MCF 10A (cell line): ENCODE measurements at places on chromosomes 6 and 20. TPM values are rescaled to one million over a fixed set of nuclear protein-coding genes. Genes with fewer than 3 reads are reported as not detected.

- no peak overlapping the region for H3K27ac ChIP-seq
- DNase-seq, result no peak
- no peak overlapping the region for H3K4me3 ChIP-seq
- no peaks in the 10 kb centered on the region for H3K27me3 ChIP-seq
- H3K36me3 ChIP-seq, result peaks cover 32% of the 10 kb centered on the region
- H3K4me1 ChIP-seq, result peaks cover 15% of the 10 kb centered on the region
Observed at GRCh38 chr6:142753196-142753595, 191.8 kb downstream of the HIVEP2 start.

GRCh38 chr6:149385998-149386646 lies 13.9 kb upstream of the SUMO4 start:
- H3K36me3 ChIP-seq, result peaks cover 72% of the 10 kb centered on the region
- peaks cover 10% of the 10 kb centered on the region for H3K4me1 ChIP-seq
- peak overlapping the region; percentile 21 for H3K27ac ChIP-seq
- no peak for DNase-seq

DNA sequence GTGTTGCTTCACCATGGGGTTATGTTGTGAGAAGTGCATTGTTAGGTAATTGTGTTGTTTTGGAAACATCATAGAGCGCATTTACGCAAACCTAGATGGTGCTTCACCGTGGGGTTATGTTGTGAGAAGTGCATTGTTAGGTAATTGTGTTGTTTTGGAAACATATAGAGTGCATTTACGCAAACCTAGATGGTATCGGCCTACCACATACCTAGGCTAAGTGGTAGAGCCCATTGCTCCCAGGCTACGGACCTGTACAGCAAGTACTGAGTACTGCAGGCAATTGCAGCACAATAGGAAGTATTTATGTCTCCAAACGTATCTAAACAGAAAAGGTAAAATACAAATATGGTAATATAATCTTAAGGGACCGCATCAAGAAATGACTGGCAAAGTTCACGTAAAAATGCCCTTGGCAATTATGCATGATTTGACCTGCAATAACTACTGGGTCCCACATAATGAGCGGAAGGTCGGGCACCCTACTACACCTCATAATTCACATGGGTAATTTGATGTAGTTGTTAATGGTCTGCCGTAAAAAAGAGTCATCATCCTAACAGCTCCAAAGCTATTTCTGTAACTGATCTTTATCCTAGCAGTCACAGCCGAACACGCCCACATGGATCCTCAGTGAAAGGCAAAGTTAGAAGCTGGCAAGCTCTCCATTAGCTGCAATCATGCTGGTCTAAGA lies 76.0 kb downstream of the RSPH3 start:
- H3K36me3 ChIP-seq, result peaks cover 7% of the 10 kb centered on the region
- no peak overlapping the region for H3K27ac ChIP-seq
- H3K27me3 ChIP-seq, result no peaks in the 10 kb centered on the region
- DNase-seq, result no peak
- peaks cover 6% of the 10 kb centered on the region for H3K4me1 ChIP-seq

DNA sequence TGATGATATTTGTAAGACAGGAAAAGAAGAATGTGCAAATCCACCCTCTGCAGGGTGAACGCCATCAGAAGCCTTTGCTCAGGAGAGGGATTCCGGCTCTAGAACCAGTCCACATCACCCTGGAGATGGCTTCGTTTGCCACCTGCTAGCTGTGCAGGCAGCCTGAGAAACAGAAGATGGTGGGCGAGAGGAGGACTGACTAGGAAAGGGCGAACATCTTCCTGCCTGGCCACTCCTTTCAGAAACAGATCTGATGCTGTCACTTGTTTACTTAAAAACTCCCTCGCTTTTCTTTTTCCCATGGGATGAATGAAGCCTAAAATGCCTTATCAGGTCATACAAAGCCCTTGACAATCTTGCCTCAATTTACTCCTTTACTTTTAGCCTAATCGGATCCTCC lies 1.2 kb downstream of the PTPRA start:
- peak overlapping the region; percentile 23 for H3K27ac ChIP-seq
- H3K36me3 ChIP-seq, result peaks cover 5% of the 10 kb centered on the region
- no peaks in the 10 kb centered on the region for H3K27me3 ChIP-seq

GRCh38 chr6:106453756-106454367 lies 93.3 kb downstream of the CRYBG1 start:
- no peak overlapping the region for H3K27ac ChIP-seq
- H3K27me3 ChIP-seq, result no peaks in the 10 kb centered on the region
- no peak for DNase-seq
- peaks cover 25% of the 10 kb centered on the region for H3K4me1 ChIP-seq
- H3K36me3 ChIP-seq, result no peaks in the 10 kb centered on the region

DNA sequence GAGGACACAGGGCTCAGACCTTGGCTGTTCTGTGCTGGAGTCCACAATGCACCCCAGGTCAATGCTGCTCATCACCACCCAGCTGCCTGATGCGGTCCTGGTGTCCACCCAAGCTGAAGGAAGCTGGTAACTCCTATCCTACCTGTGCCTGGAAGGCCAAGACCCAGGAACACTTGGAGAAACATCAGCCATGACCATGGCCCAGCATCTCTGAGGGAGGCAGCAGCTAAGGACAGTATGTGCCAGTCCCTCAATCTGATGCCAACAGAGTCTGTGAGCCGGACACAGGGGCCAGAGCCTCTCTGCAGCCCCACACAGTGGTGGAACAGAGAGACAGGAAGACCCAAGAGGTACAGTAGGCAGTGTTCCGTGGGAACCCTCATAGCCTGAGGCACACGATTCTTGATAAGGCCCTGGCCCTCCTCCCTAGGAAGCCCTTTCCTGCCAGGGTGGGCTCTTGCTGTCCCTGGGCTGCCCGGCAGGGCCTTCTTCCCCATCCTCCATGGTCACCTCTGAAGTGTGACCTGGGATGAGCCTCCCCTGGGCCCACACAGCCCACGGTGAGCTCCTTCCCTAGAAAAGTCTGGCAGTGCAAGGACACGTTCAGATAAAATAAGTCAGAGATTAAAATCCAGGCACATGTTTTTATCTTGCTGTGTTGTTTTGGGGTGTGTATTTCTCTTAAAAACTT lies 170.7 kb downstream of the THBS2 start:
- H3K27me3 ChIP-seq, result no peaks in the 10 kb centered on the region
- no peak overlapping the region for H3K27ac ChIP-seq
- H3K36me3 ChIP-seq, result peaks cover 5% of the 10 kb centered on the region
- H3K4me3 ChIP-seq, result no peak overlapping the region
- peaks cover 9% of the 10 kb centered on the region for H3K4me1 ChIP-seq

DNA sequence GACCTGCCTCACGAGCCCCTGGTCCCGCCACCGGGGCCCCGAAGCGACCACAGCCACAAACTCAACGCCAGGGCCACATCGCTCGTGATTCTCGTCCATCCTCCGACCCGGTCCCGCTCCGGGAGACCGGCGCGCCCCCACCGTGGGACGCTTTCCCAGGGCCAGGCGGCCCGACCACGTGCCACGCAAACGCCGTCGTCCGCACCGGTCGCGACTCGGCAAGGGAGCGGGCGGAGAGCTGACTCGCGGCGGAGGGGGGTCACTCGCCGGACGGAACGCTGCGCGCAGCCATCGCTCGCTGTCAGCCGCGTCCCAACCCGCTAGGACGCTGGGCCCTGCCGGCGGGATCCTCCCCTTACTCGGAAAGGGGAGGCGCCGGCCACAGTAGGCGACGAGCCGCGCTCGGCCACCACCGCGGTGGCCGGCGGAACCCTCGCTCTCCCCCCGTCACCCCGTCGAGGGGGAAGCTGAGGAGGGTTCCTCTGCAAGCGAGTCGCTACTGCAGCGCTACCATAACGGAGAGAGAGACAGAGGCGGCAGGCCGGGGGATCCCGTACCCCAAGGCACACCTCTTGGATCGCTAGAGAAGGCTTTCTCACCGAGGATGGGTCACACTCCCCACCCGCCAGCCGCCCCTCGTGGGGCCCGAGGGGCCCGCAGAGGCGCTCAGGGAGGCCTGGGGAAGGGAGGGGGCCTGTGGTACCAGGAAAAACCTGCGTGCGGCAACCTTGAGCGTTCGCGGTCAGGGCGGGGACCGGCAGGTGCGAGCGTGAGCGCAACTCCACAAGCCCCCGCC lies 511.8 kb upstream of the ZNF337 start:
- DNase-seq, result no peak
- no peaks in the 10 kb centered on the region for H3K4me1 ChIP-seq
- H3K27ac ChIP-seq, result no peak overlapping the region

- no peak for DNase-seq
- H3K4me3 ChIP-seq, result no peak overlapping the region
- H3K27ac ChIP-seq, result no peak overlapping the region
Observed at GRCh38 chr6:43801495-43802181, 31.6 kb downstream of the VEGFA start.

DNA sequence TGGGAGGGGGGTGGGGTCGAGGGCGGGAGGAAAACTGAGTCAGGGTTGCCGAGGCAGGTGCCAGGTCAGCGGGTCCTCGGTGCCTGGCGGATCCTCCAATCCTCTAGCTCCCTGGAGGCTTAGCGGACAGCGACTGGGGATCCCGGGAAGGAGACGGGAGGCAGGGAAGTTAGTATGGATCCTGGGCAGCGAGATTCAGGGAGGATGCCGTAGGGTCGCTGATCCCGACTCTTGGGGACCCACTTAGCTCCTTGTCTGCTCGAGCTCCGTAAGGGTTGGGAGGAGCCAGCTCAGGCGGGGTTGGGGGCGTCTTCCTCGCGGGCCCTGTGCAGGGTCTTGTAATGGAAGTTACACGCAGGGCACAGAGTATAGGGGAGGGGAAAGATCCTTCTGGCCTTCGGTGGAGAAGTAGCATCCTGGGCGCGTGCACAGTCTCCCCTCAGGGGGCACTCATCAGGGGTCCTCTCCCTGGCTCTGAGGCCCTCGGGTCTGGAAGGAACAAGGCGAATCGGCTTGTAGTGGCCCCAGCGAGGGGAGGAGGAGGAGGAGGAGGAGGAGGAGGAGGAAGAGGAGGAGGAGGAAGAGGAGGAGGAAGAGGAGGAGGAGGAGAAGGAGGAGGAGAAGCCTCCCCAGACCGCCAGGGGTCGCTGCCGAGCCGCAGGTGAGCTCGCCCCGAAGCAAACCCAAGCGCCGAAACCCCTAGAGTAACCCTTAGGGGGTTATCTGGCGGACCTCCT lies 6.4 kb upstream of the SLC12A5 start:
- no peaks in the 10 kb centered on the region for H3K36me3 ChIP-seq
- H3K27me3 ChIP-seq, result peaks cover 60% of the 10 kb centered on the region
- peak; percentile 59 for DNase-seq
- peak overlapping the region; percentile 29 for H3K4me3 ChIP-seq
- H3K27ac ChIP-seq, result no peak overlapping the region
- H3K4me1 ChIP-seq, result peaks cover 12% of the 10 kb centered on the region

DNA sequence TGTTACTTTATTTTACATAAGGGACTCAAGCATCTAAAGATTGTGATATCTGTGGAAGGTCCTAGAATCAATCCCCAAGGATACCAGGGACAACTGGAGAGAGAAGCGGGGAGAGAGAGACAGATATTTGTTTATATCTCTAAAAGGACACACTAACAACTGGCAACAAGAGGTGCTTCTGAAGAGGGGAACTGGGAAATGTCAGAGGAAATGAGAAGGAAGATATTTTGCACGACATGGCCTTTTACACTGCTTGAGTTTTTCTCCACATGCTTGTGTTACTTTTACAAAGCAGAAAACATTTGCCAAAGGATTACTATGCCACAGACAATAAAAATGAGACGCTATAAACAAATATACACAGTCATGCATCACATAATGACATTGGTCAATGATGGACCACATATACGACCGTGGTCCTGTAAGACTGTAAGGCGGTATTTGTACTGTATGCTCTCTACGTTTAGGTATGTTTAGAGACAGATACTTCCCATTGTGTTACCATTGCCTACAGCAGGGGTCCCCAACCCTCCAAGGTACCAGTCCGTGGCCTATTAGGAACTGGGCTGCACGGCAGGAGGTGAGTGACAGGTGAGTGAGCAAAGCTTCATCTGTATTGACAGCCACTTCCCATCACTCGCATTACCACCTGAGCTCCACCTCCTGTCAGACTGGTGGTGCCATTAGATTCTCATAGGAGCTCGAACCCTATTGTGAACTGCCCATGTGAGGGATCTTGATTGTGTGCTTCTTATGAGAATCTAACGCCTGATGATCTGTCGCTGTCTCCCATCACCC lies 64.6 kb upstream of the PTPN1 start:
- H3K27me3 ChIP-seq, result no peaks in the 10 kb centered on the region
- DNase-seq, result no peak
- no peak overlapping the region for H3K27ac ChIP-seq
- no peak overlapping the region for H3K4me3 ChIP-seq

DNA sequence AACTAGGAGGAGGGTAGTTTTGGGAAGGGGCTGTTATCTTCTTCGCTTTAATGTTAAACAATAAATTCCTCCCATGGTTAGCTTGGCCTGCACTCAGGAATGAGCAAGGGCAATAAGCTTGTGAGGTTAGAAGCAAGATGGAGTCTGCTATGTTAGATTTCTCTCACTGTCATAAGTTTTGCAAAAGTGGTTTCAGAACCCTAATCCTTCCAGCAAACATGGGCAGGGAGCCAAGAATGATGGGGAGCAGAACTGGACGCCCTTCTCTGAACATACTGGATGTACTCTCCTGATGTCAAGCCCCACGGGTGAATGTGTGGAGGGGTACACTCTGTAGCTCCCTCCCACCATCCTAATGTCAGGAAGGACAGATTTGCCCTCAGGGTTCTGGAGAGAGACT lies 22.3 kb downstream of the C6orf163 start:
- H3K4me3 ChIP-seq, result no peak overlapping the region
- no peak overlapping the region for H3K27ac ChIP-seq
- no peak for DNase-seq
- no peaks in the 10 kb centered on the region for H3K36me3 ChIP-seq

DNA sequence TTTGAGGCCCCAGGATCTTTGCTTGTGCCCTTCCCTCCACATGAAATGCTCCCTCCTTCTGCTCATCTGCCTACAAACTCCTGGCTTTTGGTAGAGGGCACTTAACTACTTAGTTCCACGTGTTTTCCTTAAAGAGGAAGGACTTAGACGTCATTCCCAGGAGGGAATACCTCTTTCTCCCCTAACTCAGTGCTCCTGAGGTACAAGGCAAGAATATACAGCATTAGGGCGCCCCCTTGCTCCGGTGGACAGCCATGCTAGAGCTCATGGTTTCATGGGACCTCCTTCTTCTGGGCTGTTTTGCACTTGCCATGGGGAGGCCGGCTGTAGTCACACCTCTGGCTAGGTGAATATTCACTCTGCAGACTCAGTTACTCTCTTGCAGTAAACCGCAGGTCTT lies 93.8 kb upstream of the LY86 start:
- peaks cover 14% of the 10 kb centered on the region for H3K4me1 ChIP-seq
- no peak overlapping the region for H3K4me3 ChIP-seq
- peak; percentile 82 for DNase-seq
- no peaks in the 10 kb centered on the region for H3K36me3 ChIP-seq
- H3K27me3 ChIP-seq, result no peaks in the 10 kb centered on the region

- H3K4me1 ChIP-seq, result no peaks in the 10 kb centered on the region
- H3K4me3 ChIP-seq, result no peak overlapping the region
- no peaks in the 10 kb centered on the region for H3K27me3 ChIP-seq
- no peak for DNase-seq
- H3K36me3 ChIP-seq, result no peaks in the 10 kb centered on the region
- H3K27ac ChIP-seq, result no peak overlapping the region
Observed at GRCh38 chr20:53262365-53262764, 290.2 kb downstream of the TSHZ2 start.

TDRD6 gene
- total RNA-seq, result 0.56 and 0.66 TPM in 2 replicates

RAD21L1 gene
- not detected in 2 replicates for total RNA-seq

ADAM33 gene
- not detected in 2 replicates for total RNA-seq

CTCFL gene
- total RNA-seq, result not detected in 2 replicates

CAGE1 gene
- 0.33 and 0.47 TPM in 2 replicates for total RNA-seq

IPCEF1 gene
- total RNA-seq, result not detected in 2 replicates

COL9A1 gene
- total RNA-seq, result not detected in 2 replicates
